RCC 7860 (cell line): ENCODE measurements at places on chromosomes 1 and 21.

DNA sequence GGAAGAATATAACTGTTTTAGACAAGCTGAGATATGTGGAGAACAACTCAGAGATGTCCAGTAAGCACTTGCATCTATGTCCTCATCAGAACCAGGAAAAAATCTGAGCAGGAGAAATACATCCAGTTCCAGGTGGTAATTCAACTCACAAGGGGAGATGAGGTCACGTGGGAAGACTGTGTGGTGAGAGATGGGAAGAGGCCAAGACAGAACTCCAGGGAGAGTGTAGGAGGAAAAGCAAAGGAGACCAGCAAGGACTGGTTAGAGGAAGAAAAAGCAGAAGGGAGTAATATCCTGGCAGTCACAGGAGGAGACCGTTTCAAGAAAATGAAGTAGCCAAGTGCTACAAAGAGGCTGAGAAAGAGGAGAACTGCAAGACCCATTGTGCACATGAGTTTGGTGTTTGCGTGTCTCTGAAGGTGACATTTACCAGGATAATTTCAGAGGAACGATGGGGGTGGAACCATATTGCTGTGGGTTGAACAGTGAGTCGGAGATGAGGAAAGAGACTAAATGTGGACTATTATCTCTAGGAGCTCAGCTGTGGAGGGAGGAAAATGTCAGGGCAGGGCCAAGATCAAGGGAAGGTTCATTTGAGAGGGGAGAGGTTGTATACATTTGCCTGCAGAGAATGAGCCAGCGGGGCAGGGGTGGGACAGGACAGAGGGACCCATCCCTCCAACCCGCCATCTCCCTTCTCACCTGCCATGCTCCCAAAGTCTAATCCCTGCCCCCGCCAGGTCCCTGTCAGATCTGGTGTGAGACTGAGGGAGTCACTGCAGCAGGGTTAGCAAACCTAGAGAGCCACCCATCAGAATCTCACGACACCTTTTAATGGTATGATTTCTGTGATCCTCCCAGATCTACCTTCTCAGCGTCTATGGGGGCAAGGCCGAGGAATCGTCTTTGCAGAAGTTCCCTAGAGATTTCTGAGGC lies 24.9 kb downstream of the SUSD4 start:
- DNase-seq: no peak

DNA sequence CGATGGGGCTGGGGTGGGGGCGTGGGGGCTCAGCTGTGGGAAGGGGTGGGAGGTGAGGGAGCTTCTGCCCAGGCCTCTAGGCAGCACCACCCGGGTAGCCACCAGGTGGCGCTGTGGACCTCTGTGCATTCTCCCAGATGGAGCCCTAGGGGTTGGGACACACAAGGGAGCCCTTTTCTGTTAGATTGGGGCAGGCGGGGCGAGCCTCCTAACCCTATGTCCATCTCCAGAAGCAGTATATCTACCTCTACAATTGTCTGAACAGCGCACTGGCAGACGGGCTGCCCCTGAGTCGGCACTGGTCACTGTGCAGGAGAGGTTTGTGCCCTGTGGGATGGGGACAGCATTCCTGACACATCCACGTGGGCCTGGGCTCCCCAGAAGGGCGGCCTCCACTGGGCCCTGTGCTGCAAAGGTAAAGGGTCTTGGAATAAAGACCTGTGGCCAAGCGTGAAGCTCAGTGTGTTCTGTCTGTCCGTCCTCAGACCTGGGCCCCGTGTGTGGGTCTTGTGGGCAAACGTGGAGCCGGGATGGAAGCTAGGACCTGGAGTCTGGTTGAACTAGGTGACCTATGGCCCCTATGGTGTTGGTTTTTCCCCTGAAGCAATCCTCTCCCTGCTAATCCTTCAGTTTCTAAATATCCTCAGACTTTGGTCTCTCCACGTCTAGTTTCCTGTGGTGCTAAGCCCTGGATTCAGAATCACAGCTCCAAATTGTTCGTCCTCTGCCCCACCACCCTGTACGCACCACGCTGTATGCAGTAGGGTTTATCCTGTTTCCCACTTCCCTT lies 4.4 kb upstream of the LGR6 start:
- DNase-seq: no peak

GRCh38 chr1:108179018-108179417 lies 21.1 kb downstream of the SLC25A24 start:
- DNase-seq: no peak

- DNase-seq: no peak
Observed at GRCh38 chr1:100575406-100575805, 37.5 kb downstream of the GPR88 start.

DNA sequence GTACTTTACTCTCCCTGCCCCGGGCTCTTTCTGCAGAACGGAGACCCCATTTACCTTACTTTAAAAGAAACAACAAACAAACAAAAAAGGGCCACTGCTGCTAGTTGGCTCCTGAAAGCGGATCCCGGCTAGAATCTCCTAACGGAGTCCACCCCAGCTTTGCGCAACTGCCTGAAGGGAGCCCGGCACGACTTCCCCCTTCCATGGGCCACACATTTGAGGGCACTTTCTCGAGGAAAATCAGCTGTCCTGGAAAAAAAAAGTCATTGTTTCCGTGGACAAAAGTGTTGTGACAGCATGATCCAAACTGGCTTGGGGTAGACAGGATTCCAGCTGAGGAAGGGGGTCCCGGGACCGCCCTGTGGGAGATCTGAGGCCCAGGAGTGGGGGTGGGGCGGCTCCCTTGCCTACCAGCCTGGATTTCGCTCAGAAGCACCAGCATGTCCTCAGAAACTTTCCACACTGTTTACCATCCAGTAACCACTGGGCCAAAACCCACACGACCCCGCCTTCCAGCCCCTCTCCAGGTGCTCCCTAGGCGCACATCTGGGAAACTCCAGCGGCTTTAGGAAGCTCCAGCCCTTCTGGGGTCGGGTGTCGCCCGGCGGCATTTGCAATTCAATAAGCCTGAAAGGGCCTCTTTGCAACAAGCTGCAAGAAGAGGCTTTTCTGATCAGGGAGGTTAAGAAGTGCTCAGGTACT lies 4.8 kb downstream of the RIPK4 start:
- no peak for DNase-seq

DNA sequence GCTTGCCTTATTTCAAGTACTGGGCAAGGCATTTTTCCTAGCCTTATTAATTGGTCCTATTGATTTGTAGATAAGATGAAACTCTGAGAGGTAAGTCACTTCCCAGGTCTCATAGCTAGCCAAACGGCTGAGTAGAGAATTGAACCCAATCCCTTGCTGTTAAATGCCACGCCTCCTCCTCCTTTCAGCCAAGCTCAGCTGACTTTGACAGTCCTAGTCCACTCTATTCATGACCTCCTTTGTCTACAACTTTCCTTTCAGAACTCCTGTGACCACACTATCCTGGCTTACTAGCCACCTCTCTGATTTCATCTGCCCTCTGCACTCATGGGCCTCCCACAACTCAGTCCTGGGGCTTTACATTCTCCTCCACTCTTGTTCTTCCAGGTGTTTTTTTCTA lies 3.9 kb upstream of the NGF start:
- no peak for DNase-seq
